ENCODE measurements at places on chromosomes 11 and 22. TPM values are rescaled to one million over a fixed set of nuclear protein-coding genes. Genes with fewer than 3 reads are reported as not detected.

Gene ELFN2
- 0.17 TPM for total RNA-seq

DNA sequence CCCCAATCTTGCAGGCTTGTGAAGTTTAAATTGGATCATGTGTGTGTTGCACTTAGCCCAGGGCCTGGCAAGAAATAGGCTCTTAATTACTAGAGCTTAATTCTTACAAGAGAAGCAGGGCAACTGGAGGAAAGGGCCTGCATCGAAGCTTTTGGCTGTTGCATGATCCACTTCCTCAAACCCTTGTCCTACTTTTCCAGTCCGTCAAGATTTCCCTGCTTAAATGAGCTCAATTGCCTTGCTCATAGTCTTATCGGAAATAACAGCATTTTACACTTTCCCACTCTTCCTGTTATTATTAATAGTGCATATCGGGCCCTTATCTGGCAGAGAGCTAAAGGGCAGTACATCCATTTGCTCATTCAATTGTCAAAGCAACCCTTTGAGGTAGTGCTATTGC is 18.1 kb downstream of the DTX4 start:
- peaks cover 17% of the 10 kb centered on the region for H3K4me1 ChIP-seq
- no peaks in the 10 kb centered on the region for H3K27me3 ChIP-seq
- no peak overlapping the region for H3K27ac ChIP-seq

DNA sequence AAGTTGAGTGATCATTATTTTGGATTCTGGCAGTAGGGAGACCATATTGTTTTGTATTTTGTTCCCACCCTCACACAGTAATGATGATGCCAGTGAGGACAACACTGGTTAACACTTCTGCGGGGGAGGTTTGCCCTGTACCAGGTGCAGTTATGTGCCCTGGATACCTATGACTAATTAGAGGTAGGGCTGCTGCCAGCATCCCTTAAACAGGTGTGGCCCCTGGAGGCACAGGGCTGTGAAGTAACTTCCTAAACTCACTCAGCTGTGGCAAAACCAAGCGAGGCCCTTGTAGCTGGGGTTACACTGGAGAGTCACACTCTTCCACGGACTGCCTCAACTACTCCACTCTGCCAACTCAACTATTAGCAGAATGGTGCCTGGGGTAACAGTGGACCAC is 64.5 kb downstream of the MCM5 start:
- no peaks in the 10 kb centered on the region for H3K36me3 ChIP-seq
- H3K4me1 ChIP-seq: peaks cover 23% of the 10 kb centered on the region

Gene ZNRF3
- total RNA-seq: 29.7 TPM

GRCh38 chr11:107769189-107769588 is 57.3 kb upstream of the SLN start:
- H3K36me3 ChIP-seq: no peaks in the 10 kb centered on the region
- no peak overlapping the region for H3K27ac ChIP-seq
- H3K4me3 ChIP-seq: no peak overlapping the region
- H3K27me3 ChIP-seq: no peaks in the 10 kb centered on the region
